Stimulated activated CD4-positive, alpha-beta T cell treated with anti-CD3 and anti-CD28 coated beads, Interleukin-12 subunit alpha, Interleukin-12 subunit beta, amount 100 ng/mL, for 24 hours (primary cell): ENCODE measurements at places on chromosomes 16 and 17.

DNA sequence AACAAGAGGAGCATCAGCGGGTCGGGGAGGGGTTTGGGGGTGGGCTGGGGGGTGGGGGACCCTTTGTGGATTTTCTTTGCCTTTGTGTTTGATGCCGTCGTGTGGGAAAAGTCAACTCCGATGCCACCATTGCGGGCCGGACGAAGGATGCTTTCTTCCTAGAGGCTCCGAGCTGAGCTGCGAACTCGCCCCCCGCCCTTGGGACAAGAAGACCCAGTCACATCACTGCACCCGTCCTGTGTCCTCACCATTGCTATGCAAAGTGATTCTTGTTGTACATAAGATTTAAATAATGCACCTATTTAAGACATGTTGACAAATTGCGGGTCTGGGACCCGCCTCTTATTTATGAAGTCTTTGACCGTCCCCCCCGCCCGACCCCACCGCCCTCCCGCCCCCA, 69.0 kb upstream of the PLCG2 start:
- no peak for DNase-seq

GRCh38 chr16:55832773-55833691, at the start of gene CES1:
Gene CES1, minus strand, starts transcription at chr16:55833096. Its CDS starts 41 bp downstream, at chr16:55833055.
- no peak for DNase-seq

GRCh38 chr17:39084558-39084957, 66.9 kb downstream of the PLXDC1 start:
- no peak for DNase-seq

GRCh38 chr16:85374571-85374872, 238.6 kb upstream of the GSE1 start:
- DNase-seq = no peak

GRCh38 chr16:74169687-74170376, 126.8 kb upstream of the PSMD7 start:
- no peak for DNase-seq

DNA sequence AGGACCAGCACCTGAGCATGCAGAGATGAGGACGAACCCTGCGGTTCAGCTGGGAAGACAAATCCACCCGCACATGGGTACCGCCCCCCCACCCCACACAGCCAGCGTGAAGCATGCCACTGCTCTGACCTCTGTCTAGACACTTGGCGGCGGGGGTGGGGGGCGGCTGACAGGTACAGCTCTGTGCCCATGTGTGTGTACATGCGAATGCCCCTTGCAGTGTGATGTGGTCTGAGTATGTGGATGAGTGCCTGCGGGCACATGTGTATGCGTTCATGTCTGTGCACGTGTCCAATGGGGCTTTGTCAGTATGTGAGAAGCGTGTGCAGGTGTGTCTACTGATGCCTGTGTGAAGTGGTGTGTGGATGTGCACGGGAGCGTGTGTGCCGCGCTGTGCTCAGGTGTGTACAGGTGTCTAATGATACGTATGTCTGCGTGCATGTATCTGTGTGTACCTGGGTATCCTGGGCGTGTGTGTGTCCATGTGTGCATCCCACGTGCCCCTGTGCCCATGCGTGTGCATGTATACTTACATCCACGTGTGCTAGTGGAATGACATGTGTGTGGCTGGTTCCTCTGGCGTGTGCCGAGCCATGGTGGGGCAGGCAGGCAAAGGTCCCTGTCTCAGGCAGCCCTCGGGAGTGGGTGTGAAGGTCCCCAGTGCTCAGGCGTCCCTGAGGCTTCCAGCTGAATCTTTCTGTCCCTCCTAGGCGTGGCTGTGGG, 636 bp upstream of the RAP1GAP2 start:
- DNase-seq = no peak

DNA sequence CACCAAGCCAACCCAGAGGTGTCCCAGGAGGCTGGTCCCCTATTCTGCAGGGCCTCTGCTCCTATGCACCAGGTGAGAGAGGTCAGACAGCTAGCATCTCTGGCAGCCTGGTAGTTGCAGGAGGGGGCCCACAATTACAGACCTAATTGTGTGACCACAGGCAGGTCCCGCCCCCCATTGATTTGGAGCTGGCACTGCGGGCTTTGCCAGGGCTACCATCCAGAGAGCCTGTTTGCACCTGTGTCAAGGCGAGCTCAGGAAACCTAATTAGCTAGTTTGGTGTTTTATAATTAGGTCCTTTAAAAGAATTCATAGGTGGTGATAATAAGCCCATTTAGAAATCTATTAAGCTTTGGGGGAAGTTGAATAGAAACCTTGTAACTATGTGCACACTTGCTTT, 90.2 kb downstream of the MRM1 start:
- DNase-seq = no peak

GRCh38 chr17:51618476-51618875, 358.1 kb downstream of the UTP18 start:
- DNase-seq = no peak
